ENCODE measurements at places on chromosomes 11 and 22. TPM values are rescaled to one million over a fixed set of nuclear protein-coding genes. Genes with fewer than 3 reads are reported as not detected.

GRCh38 chr11:93740730-93741093 lies 583 bp downstream of the TAF1D start:
- H3K27ac ChIP-seq = peak overlapping the region; percentile 99
- peak overlapping the region; percentile 95 for H3K4me3 ChIP-seq
- H3K27me3 ChIP-seq = no peaks in the 10 kb centered on the region
- H3K36me3 ChIP-seq = peaks cover 56% of the 10 kb centered on the region

- peaks cover 2% of the 10 kb centered on the region for H3K4me1 ChIP-seq
- H3K4me3 ChIP-seq = no peak overlapping the region
- peaks cover 21% of the 10 kb centered on the region for H3K27me3 ChIP-seq
- DNase-seq = no peak
- H3K36me3 ChIP-seq = no peaks in the 10 kb centered on the region
These were observed 162.3 kb downstream of the FBXO7 start for GRCh38 chr22:32636884-32637283.

DNA sequence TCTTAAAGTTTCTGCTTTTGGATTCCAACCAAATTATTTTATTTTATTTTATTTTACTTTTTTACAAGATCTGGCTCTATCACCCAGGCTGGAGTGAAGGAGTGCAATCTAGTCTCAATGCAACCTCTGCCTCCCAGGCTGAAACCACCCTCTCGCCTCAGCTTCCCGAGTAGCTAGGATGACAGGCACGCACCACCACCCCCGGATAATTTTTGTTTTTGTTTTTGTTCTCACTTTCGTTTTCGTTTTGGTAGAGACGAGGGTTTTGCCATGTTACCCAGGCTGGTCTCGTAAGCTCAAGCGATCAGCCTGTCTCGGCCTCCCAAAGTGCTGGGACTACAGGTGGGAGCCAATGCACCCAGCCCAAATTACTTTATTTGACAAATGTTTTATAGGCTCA lies 219.8 kb downstream of the ETS1 start:
- H3K36me3 ChIP-seq = peaks cover 13% of the 10 kb centered on the region
- peak overlapping the region; percentile 76 for H3K27ac ChIP-seq
- H3K4me1 ChIP-seq = peaks cover 8% of the 10 kb centered on the region
- peak overlapping the region; percentile 60 for H3K4me3 ChIP-seq
- peak; percentile 72 for DNase-seq

- DNase-seq = peak; percentile 9
- no peaks in the 10 kb centered on the region for H3K4me1 ChIP-seq
- peaks cover 33% of the 10 kb centered on the region for H3K27me3 ChIP-seq
These were observed 152.9 kb upstream of the NAV2 start for GRCh38 chr11:19559746-19560145.

DNA sequence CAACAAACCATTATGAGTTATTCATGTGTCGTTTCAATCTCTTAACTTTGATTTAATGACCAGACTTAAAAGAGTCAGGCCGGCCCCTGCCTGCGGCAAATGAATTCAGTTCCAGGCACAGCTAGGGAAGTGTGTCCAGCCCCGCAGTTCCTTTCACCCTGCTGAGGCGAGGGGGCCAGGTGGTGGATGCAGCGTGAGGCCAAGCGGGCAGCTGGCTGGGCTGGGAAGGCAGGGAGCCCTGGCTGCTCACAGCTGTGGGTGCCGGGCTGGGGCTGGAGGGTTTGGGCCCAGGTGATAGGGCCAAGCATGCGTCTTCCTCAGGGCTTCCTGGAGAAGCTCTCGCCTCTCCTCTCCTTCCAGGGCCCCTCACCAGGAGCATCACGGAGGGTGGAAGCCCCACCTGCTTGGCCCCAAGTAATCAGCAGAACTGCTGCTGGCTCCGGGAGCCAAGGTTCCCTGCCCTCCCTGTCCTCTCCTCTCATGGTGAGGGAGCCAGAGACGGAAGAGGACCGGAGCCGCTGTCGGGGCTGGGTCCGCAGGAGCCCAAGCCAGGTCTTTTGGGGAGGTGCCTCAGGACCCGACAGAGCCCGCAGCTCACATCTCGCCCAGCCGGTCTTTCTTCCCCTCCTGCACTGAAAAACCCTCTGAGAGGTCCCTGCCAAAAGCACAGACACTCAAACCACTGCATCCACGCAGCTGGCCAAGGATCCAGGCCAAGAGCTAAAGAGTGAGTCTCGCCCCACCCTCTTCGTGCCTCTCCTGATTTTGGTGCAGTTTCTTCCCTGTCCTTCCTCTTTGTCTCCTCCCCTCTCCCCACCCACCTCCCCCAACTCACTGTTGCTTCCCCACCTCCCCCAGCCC lies 97.0 kb downstream of the ST3GAL4 start:
- no peak for DNase-seq
- H3K4me1 ChIP-seq = no peaks in the 10 kb centered on the region
- no peak overlapping the region for H3K27ac ChIP-seq
- H3K27me3 ChIP-seq = no peaks in the 10 kb centered on the region
- H3K4me3 ChIP-seq = no peak overlapping the region
- H3K36me3 ChIP-seq = peaks cover 3% of the 10 kb centered on the region

DNA sequence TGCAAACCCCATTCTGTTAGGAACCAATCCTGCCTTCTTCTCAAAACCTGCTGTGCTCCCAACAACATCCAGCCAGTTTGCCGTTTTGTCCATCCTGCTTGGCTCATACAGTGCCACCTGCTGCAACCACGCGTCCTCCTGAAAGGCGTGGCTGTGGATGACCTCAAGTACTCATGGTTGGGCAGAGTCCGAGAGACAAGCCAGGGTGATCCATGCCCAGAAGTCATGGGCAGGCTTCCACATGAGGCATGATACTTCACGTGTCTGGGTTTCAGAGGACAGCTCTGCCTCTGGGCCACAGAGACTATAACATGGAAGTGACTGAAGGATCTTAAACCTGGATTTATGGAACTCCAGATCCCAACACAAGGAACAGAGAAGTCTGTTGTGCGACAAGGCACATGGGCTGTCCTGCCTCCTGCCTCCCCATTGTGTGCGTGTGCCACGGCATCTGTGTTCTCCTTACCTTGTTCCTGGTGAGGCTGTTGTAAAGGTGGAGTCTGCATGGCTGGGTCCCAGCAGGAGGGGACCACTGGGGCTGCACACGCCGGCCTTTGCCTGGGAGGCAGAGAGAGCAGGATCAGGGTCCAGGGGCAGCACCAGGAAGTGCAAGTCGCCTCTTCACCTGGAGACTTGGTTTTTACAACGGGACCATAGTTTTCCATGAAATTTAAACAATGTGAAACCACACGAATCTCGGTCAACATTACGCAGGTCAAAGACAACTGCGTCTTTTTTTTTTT lies 15.4 kb downstream of the CARS1 start:
- no peaks in the 10 kb centered on the region for H3K27me3 ChIP-seq
- H3K4me3 ChIP-seq = no peak overlapping the region

- H3K4me3 ChIP-seq = no peak overlapping the region
- no peaks in the 10 kb centered on the region for H3K27me3 ChIP-seq
- peaks cover 64% of the 10 kb centered on the region for H3K4me1 ChIP-seq
- no peak overlapping the region for H3K27ac ChIP-seq
- H3K36me3 ChIP-seq = peaks cover 45% of the 10 kb centered on the region
These were observed 3.0 kb downstream of the DDB1 start for GRCh38 chr11:61329871-61330270.

DNA sequence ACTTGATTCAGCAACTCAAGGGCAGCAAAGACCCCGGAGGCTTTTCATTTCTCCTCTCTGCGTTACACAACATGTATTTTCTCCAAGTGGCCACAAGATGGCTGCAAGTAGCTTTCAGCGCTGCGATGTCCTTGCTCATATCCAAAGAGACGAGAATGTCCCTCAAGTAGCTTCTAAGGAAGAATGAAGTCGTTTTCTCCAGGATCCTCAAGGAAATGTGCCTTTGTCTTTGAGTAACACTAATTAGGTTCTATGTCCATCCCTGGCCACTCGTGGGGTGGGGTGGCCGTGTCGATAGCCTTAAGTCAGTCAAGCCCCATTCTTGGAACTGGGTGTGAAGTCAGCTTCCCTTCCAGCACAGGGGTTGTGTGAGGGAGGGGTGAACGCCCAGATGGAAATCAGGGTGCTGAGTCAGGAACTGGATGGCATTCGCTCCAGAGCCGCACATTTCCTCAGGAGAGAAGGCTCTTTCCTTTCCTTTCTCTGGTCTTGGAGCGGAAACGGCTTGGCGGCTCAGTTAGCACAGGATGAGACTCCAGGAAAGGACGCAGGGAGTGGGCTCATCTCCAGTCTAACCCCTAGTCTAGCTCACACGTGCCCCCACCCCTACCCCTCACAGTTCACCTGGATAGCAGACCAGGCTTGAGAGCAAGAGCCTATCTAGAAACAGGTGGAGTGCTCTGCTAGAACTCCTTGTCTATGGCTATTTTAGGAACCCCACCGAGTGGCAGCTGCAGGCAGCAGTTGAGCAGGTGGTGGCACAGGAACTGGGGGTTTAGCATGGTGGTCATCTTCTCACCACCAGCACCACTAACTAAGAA lies 44.3 kb downstream of the NNMT start:
- no peaks in the 10 kb centered on the region for H3K36me3 ChIP-seq
- no peak overlapping the region for H3K27ac ChIP-seq
- peaks cover 19% of the 10 kb centered on the region for H3K27me3 ChIP-seq
- H3K4me1 ChIP-seq = peaks cover 11% of the 10 kb centered on the region
- peak overlapping the region; percentile 17 for H3K4me3 ChIP-seq

GRCh38 chr11:69985641-69986439 lies 92.3 kb upstream of the ANO1 start:
- no peaks in the 10 kb centered on the region for H3K36me3 ChIP-seq
- DNase-seq = no peak
- H3K27me3 ChIP-seq = peaks cover 66% of the 10 kb centered on the region

GRCh38 chr22:35769974-35770373 lies 52.3 kb downstream of the APOL5 start:
- no peaks in the 10 kb centered on the region for H3K4me1 ChIP-seq
- no peaks in the 10 kb centered on the region for H3K36me3 ChIP-seq
- no peak overlapping the region for H3K4me3 ChIP-seq
- H3K27me3 ChIP-seq = peaks cover 9% of the 10 kb centered on the region
- no peak for DNase-seq

DNA sequence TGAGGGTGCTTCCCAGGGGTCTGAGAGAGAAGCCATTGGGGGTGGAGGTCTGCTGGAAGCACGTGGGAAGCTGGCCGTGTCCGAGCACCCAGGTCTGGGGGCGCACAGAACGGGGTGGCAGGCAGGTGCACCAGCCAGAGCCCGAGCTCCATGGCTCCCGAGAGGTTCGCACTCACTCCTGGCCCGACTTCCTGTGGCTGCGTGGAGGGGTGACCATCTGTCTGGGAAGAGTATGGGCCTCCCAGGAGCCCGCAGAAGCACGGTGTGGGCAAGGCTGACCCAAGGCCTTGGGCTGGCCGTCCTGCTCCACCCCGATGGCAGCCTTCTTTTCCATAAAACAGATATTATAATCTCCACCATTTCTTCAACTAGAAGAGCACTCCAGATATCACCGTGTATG lies 256.0 kb upstream of the B3GAT1 start:
- H3K27ac ChIP-seq = no peak overlapping the region
- DNase-seq = no peak
- H3K4me3 ChIP-seq = no peak overlapping the region

DNA sequence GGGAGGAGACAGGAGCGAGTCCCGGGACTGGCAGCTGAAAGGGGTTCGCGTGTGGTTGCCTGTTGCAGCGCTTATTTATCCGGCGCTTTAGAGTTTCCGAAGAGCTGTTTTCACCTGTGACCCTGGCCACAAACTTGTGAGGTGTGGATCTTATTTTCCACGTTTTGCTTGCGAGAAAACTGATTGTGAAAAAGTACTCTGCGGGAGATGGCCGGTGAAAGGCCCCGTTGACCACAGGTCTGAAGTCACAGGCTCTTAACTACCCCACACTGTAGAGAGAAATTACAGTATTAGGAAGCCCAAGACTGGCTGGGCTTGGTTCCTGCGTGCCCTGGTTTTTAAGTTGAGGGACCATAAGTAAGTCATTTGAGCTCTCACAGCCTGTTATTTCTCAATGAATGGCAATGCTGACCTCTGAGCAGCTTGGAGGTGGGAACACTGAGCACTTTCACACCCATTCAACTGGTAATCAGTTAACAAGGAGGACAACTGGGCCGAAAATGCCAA lies 379 bp upstream of the RAB38 start:
- no peak for DNase-seq
- peaks cover 53% of the 10 kb centered on the region for H3K4me1 ChIP-seq
- no peak overlapping the region for H3K27ac ChIP-seq
- peaks cover 16% of the 10 kb centered on the region for H3K27me3 ChIP-seq

DNA sequence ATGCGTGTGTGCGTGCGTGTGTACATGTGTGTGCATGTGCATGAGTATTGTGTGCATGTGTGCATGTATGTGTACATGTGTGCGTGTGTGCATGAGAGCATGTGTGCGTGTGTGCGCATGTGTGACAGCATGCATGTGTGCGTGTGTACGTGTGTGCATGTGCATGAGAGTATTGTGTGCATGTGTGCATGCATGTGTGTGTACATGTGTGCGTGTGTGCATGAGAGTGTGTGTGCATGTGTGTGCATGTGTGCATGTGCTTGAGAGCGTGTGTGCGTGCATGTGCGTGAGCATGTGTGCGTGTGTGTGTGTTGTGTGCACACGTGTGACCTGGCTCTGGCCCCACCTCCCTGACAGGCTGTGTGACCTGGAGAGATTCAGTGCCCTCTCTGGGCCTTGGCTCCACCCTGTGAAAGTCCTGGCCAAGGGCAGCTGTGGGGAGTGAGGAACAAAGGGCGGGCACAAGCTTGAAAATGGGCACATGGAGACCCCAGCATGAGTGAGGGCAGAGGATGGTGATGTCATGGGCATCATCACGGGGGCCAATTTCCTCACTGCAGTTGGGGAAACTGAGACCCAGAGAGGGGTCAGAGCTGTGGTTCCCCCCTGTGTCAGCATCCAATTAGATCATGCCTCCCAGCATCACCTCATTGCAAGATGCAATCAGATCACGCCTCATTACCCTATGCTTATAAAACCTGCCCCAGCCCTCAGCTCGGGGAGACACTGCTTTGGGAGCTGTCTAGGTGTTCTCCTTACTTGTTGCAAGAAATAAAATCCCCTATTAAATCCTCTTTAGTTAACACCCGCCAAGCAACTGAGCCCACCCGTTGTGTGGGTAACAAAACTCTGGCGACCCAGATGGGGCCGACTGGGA lies 658 bp downstream of the ACY3 start:
- H3K4me1 ChIP-seq = peaks cover 52% of the 10 kb centered on the region
- no peaks in the 10 kb centered on the region for H3K36me3 ChIP-seq
- peak overlapping the region; percentile 80 for H3K4me3 ChIP-seq
- peak overlapping the region; percentile 89 for H3K27ac ChIP-seq
- H3K27me3 ChIP-seq = peaks cover 2% of the 10 kb centered on the region
- DNase-seq = peak; percentile 61

GRCh38 chr11:120129570-120129969 lies 8.3 kb downstream of the TRIM29 start:
- no peaks in the 10 kb centered on the region for H3K27me3 ChIP-seq
- no peak for DNase-seq
- H3K4me1 ChIP-seq = no peaks in the 10 kb centered on the region
- no peak overlapping the region for H3K27ac ChIP-seq

GRCh38 chr22:19629720-19630419 lies 84.4 kb upstream of the SEPTIN5 start:
- no peak overlapping the region for H3K4me3 ChIP-seq
- H3K4me1 ChIP-seq = no peaks in the 10 kb centered on the region
- peak; percentile 88 for DNase-seq
- no peak overlapping the region for H3K27ac ChIP-seq
- peaks cover 5% of the 10 kb centered on the region for H3K27me3 ChIP-seq

- no peak for DNase-seq
- no peaks in the 10 kb centered on the region for H3K4me1 ChIP-seq
- H3K27me3 ChIP-seq = peaks cover 30% of the 10 kb centered on the region
- no peak overlapping the region for H3K27ac ChIP-seq
- H3K36me3 ChIP-seq = no peaks in the 10 kb centered on the region
These were observed 83.7 kb downstream of the CACNG2 start for GRCh38 chr22:36619797-36620399.

The FAM111A gene
- 152 TPM for total RNA-seq

The MMP3 gene
- not detected for total RNA-seq

The LBHD1 gene
- total RNA-seq = 27.5 TPM

The TRAF6 gene
- 9.1 TPM for total RNA-seq

The NLRP14 gene
- total RNA-seq = 0.05 TPM

The ZBTB16 gene
- 3.9 TPM for total RNA-seq

The GRK3 gene
- 43.3 TPM for total RNA-seq

All from activated CD8-positive, alpha-beta memory T cell treated with anti-CD3 and anti-CD28 coated beads, Interleukin-2, amount 10 ng/mL, durations not matched to agents 7 days and 5 days (primary cell).